ENCODE measurements at places on chromosomes 11 and 22. TPM values are rescaled to one million over a fixed set of nuclear protein-coding genes. Genes with fewer than 3 reads are reported as not detected.

LDHAL6A gene
- not detected for total RNA-seq

CTTN gene
- 177 TPM for total RNA-seq

SMTNL1 gene
- total RNA-seq: not detected

MICALL1 gene
- total RNA-seq: 17.2 TPM

CCDC87 gene
- 0.04 TPM for total RNA-seq

- no peak for DNase-seq
Measured at GRCh38 chr22:42396621-42397331, 35.4 kb downstream of the NFAM1 start.

- no peak for DNase-seq
Measured at GRCh38 chr22:46018859-46019258, 41.9 kb upstream of the WNT7B start.

DNA sequence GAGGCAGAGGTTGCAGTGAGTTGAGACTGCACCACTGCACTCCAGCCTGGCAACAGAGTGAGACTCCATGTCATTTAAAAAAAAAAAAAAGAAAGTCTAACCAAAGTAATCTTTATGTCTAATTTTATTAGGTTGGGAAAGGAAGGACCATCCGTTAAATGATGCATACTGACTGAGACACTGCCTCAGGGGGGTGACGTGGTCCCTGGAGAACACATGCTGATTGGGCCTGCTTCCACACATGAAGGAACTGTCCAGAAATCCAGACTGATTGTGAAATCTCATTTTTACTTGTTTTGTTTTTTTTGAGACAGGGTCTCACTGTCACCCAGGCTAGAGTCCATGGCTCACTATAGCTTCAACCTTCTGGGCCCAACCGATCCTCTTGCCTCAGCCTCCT lies 5.5 kb downstream of the SF3A1 start:
- no peak for DNase-seq

- DNase-seq: no peak
Measured at GRCh38 chr22:40583053-40583741, 53.3 kb downstream of the MRTFA start.

GRCh38 chr22:31637891-31638618 lies 24.0 kb downstream of the PISD start:
- DNase-seq: no peak

DNA sequence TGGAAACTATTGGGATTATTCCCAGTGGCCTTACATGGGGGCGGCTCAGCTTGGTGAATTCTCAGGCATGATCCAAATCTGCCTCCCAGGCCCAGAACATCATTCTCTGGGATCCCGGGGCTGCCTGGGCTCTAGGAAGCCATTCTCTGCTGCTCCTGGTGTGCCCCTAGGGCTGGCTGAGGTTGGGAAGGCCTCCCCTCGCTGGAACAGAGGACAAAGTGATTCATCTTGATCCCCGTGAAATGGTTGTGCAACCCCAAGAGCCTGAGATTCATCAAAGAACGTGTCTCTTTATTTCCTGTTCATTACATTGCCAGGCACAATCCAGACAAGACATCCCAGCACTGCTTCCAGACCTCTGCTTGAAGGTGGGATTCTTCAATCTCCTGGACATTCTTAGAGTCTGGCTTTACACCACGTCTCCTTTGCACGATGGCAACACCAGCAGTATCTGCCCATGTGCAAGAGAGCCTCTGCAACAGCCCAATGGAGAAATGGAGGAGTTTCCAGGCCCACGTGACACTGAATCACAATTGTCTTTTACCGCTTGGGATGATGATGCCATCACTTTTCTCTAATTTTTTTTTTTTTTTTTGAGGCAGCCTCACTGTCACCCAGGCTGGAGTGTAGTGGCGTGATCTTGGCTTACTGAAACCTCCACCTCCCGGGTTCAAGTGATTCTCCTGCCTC lies 52.3 kb downstream of the TST start:
- no peak for DNase-seq

All from H4 (cell line).